ENCODE measurements at places on chromosomes 6 and 20.

- DNase-seq: no peak
These were observed 8.6 kb upstream of the FAM110A start for GRCh38 chr20:824916-825315.

GRCh38 chr6:145199961-145200360, 535.4 kb downstream of the EPM2A start:
- DNase-seq: no peak

DNA sequence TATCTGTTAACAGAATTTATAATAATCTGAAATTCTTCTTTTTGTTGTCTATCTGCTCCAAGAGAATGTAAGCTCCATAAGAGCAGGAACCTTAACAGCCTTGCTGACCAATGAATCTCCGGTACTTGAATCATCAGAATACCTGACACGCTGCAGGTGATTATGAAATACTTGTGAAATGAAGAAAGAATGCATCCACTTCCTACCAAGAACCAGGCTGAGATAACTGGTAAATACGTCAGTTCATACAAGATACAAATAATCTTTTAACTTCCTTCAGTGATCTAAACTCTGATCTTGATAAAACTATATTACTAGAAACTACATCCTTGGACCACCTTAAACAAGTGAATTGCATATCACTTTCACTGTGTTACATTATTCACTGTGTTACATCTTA, 116.2 kb downstream of the MAP3K5 start:
- DNase-seq: no peak

- DNase-seq: no peak
These were observed 16.3 kb downstream of the SAMD3 start for GRCh38 chr6:130206479-130206878.

GRCh38 chr6:72363844-72364740, 257.8 kb upstream of the KCNQ5 start:
- no peak for DNase-seq

DNA sequence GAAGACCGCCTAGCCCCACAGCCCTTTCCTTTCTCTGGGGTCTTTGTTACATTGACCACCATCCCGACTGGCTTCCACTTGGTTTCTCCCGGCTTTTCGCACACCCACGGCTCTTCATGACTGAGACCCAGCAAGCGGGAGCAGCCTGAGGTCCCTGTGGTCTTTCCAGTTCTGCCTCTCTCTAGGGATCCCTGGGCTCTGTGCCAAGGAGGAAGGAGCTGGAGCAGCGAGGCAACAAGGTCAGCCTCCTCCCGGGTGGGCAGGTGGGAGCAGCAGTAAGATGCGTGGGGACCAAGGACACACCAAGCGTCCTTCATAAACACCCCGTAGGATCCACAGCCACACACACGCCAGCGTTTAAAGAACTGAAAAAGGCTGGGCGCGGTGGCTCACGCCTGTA, 29.6 kb upstream of the MRGBP start:
- DNase-seq: no peak

- DNase-seq: no peak
These were observed 4.5 kb downstream of the DSP start for GRCh38 chr6:7546020-7546369.

DNA sequence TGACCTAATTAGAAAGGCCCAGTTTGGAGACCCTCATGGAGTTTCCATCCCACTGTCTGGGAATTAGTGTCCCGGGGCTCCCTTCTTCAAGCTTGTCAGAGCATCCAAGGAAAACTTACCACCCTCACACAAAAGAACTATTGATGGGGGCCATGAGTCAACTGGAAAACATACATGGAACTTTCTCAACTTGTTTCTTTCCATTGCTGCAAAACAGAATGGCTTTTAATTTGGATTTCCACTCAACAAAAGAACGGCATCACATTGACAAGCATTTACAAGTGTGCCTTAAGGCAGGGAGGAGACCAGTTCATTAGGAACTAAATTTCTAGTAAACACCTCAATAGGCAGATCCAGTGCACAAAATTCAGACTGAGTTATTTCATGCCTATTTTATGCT, 289.1 kb upstream of the PREP start:
- DNase-seq: no peak

DNA sequence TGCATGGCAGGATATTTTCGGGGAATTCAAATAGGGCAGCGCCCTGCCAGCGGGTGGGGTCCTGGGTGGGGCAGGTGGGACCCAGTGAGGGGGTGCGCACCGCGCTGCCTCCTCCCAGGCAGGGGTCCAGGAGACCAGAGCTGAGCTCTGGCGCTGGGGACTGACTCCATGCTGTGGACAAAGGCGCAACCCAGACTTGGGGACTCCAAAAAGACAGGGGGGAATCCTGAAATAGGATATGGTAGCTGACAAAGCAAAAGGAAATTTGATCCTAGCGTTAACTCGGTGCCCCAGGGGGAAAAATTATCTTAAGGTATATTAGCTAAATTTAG, 23.6 kb downstream of the TFAP2A start:
- no peak for DNase-seq

DNA sequence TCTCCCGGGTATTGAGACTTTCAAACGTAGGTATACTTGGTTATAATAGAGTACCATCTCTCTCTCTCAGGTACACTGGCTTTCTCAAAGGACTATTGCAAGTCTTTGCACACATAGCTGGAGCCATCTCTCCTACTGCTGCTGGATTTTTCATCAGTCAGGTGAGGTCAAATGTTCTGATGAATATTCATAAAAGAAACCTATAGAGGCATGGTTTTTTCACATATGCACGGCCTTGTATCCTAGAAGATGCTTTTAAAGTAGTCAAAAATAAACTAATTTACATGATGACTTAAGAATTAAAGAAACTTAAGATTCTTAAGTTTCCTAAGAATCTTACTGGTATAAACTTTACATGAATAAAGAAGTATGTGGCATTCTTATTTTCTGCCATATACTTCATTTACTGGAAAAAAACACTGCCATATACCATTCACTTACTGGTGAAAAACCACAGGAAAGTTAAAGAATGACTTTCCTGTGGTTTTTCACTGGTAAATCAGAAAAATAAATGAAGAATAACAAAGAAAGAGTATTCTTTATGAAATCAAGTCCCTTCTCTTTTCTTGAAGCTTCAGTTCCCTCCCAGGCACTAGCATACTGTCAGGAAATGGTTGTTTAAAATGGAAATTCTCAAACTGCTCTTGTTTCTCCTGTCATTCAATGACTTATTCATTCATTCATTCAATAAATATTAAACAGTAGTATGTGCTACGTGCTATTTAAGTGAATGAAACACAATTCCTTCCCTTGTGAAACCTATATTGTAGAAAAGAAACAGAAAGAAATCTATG, 23.5 kb downstream of the SLC17A4 start:
- DNase-seq: no peak

DNA sequence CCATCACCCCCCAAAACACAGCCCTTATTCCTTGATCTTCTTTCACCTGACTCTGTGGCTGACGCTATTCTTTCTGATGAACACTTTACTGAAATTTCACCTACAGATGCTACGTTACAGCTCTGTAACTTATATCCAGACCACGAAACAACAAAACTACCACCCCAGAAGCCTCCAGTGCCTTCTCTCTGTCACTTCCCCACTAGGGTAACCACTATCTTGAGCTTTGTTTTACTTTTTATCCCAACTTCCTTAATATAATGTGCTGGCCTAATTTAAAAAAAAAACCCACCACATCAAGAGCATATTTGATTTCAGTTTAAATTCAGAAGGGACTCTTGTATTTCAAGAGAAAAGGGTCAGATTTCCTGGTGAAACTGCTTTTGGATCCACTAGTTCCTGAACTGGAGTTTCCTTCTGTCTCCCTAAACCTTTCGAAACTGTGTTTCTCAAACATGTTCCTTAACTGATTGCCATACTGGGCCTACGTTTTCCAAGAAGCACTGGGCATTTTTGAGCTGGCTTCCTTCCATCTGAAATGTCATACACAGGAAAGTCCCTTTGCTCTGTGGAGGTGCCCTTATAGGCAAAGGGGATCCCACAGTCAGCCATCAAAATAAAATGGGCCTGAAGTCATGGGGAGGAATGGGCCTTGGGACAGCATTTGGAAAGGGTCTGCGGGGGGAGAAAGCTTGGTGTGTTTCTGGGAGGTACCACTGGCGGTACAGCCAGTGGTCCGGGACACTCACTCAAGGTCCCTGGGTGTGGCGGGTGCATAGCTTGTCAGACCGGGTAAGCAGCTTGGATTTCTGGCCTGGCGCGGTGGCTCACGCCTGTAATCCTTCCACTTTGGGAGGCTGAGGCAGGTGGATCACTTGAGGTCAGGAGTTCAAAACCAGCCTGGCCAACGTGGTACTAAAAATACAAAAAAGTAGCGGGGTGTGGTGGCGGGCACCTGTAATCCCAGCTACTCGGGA, 25.8 kb upstream of the RTF2 start:
- DNase-seq: no peak

GRCh38 chr6:12279322-12280091, 10.7 kb upstream of the EDN1 start:
- no peak for DNase-seq

- DNase-seq: no peak
These were observed 76.6 kb downstream of the EDN1 start for GRCh38 chr6:12366731-12367130.

GRCh38 chr6:75643173-75643572, 41.5 kb downstream of the SENP6 start:
- DNase-seq: no peak

DNA sequence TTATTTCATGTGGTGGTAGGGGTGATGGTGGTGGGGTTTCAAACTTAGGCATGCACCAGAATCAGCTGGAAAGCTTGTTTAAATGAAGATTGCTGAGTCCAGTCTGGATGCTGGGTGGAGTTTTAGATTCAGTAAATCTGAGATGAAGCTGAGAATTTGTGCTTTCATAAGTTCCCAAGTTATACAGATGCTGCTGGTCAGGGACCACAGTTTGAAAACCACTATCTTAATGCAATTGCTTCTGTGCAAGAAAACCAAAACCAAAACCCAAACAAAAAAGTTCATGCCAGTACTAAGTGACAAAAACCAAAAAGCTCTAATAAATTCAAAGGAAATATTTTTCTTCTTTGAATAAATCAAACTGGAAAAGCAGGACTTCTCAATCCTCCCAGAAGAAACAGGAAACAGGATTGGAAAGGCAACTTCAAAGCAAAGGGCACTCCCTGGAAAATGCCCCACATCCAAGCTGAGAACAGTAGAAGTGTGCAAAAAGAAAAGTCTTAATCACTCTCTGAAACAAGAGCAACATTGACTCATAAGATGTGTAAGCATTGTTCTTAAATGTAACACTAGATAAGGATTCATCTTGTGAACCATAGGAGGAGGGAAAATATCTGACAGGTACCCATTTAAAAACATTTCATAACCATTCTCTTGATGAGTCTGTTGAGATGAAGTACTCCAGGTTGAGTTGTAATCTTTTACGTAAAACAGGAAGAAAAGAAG, 481.5 kb upstream of the HSF2 start:
- DNase-seq: no peak

- DNase-seq: no peak
These were observed 1.8 kb downstream of the RNF144B start for GRCh38 chr6:18388942-18389341.

DNA sequence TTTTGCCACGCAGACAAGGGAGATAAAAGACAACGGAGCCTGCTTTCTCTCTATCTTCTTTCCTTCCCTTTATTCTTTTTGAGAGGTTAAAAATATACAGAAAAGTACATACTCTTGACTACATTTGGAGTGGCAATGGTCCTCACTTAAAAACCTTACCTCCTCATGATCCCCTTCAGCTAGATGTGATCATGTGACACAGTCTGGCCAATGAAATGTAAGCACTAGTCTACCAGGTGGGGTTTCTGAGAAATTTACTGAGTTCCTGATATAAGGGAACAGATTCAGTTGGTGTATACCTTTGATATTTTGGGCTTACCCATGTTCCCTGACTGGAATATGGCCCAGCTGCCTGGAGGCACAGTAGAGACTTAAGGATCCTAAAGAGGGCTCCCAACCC, 165.5 kb upstream of the BEND3 start:
- DNase-seq: no peak

DNA sequence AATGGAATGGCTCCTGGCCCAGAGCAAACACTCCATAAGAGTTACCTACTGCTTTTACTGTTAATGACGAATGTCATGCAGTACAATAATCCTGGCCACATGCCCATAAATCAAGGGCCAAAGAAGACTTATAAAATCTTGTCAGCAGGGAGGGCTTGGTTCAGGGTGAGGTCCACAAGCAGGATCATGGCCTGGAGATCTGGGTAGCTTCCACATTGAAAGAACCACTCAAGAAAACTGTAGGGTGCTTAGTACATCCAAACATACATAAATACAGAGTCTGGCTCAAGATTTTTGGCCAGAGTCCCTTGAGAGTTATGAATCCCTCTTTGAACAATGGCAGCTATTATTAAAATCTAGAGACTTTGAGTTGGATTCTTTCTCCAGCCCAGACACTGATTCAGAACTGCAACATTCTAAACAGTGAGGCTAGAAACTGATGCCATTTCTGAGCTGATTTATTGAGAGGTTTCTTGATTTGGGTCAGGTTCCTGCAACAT, 188.7 kb downstream of the CDC5L start:
- no peak for DNase-seq

DNA sequence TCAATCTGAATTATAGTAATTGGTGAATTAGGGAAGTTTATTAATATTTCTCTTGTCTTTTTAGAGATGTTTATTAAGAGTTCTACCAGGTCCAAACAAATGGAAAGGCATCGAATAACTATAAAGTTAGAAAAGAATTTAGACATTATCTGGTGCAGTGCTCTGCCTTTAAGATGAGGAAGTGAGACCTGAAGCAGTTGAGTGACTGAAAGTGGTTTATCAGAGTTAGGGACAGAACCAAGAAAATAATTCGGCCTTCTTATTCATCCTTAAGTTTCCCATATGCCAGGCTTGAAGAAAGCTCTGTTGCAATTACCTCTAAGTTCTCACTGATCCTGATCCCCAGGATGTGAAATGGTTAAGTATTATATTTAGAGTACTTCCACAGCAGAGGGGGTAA, 94.2 kb upstream of the FLRT3 start:
- no peak for DNase-seq

DNA sequence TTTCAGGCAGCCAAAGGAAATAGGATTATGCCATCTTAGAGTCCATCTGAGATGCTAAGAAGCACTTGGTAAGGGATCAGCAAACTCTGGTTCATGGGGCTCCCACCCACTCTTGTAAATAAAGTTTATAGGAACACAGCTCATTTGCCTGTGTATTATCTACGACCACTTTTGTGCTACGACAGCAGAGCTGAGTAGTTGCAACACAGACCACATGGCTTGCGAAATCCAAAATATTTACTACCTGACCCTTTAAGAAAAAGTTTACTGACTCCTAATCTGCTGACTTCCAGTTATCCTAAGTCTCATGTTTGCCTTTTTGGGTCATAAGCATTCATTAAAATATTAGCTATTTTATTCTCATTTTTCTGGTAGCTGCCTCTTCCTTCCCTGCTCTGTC, 859.0 kb downstream of the QKI start:
- DNase-seq: no peak

DNA sequence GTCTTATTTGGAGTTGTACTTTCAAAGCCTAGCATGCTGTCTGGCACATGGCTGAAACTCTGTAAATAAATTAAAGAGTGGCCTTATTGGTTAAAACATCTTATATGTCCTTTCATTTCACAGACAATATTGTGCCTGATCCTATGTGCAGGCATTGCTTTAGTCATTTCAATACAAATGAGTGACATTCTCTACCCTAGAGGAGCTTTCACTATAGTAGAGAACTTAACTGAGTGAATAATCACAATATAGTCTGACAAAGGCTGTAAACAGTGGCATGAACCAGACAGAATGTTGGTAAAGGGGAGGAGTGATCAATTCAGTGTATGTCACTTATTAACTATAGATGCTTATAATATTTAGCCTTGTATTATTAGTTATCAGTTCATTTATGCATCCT, 481.8 kb downstream of the TFAP2B start:
- DNase-seq: no peak

- DNase-seq: no peak
These were observed 540 bp downstream of the CNBD2 start for GRCh38 chr20:35968930-35969329.

Measured in DMS 273 treated with DMSO at 0.1 percent for 48 hours (cell line).